Endodermal cell (in vitro differentiated cells): ENCODE measurements at places on chromosomes 12 and 14.

DNA sequence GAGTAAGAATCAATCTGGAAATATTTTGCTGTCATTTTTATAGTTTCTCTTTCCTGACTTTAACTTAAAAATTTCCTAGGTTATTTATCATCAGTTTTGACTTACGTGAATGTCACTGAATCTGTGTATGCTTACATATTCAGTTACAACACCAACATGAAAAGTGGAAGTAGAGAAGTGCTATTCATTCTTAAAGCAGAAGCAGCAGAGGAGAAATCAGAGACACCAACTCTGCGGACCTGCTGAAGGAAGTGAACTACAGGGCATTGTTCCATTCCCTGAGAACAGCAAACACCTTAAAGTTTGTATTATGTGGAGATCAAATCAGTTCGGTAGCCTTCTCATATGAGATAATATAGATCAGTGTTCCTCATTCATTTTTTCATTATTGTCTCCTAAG, 34.1 kb downstream of the RAD51B start:
- no peak for DNase-seq

GRCh38 chr12:115010324-115010995, 326.5 kb upstream of the TBX3 start:
- DNase-seq = no peak

- no peak for DNase-seq
Observed at GRCh38 chr14:59482541-59483331, 1.5 kb downstream of the L3HYPDH start.

- DNase-seq = no peak
Observed at GRCh38 chr14:99241325-99242010, 30.5 kb downstream of the BCL11B start.

DNA sequence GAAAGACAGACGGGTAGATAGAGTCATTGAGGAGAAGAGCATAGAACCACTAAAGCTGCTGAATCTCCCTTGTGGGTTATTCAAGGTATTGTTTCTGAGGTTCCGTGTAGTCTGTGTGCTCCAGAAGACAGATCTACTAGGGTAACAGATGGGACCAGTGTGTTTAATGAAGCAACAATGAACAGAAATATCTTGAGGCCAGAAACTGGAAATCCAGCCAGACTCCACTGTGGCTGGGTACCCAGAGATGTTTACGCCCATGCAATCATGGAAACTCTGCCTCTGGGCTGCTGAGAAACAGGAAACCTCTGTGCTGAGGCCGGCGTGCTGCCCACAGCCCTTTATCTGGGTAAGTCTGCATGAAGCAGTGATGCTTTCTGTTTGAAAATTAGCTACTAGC, 8.3 kb downstream of the PROX2 start:
- DNase-seq = no peak

GRCh38 chr14:22822016-22822570, 6.9 kb upstream of the SLC7A7 start:
- peak; percentile 92 for DNase-seq
